Fibroblast of skin of abdomen (primary cell): ENCODE measurements at places on chromosomes 13 and 19.

- DNase-seq: no peak
Measured at GRCh38 chr13:69601661-69602060, 506.0 kb upstream of the ATXN8OS start.

GRCh38 chr19:47790398-47790814, 11.9 kb downstream of the SELENOW start:
- DNase-seq: peak; percentile 63

DNA sequence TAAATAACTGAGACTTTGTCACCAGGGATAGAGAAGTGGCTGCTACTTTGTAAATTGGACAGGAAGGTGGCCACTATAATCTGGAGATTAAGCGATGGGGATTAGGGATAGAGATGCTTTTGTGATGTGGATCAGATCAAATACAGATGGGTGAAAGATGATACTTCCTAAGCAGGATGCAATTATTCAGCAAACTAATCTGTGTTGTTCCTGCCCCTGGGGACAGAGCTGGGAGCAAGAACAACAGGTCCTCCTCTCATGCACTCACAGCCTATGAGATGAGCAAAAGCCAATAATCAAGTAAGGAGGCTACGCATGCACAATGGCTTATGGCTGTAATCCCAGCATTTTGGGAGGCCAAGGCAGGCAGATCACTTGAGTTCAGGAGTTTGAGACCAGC, 4.6 kb downstream of the RGL3 start:
- DNase-seq: no peak

GRCh38 chr19:29318581-29318980, 105.6 kb upstream of the UQCRFS1 start:
- DNase-seq: no peak

DNA sequence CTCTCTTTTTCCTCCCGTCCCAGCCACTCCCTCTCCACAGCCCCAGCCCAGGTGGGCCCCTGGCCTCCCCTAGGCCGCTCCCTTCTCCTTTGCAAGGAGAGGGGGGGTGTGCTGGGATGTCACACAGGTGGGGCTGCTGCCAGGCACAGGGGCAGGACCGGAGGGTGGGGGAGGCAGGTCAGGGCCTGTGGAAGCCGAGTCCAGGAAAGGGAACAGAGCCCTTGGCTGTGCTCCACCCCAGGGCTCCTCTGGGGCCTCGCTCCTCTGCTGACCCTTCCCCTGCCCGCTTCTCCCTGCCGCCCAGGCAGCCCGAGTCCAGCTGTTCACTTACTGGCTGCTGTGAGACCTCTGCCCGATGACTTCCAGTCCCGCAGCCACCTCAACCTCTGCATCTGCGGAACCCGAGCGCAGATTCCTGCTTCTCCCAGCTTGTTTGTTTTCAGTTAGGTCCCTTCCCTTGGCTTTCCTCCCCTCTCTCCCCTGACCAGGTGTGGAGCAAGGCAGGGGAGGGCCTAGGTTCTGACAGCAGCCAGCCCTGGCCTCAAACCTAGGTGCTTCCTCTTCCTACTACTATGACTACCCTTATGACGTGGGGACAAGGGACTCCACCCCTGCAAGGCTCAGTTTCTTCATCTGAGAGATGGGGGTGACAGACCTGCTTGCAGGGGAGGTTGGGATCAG, 850 bp upstream of the KLK11 start:
- DNase-seq: no peak

DNA sequence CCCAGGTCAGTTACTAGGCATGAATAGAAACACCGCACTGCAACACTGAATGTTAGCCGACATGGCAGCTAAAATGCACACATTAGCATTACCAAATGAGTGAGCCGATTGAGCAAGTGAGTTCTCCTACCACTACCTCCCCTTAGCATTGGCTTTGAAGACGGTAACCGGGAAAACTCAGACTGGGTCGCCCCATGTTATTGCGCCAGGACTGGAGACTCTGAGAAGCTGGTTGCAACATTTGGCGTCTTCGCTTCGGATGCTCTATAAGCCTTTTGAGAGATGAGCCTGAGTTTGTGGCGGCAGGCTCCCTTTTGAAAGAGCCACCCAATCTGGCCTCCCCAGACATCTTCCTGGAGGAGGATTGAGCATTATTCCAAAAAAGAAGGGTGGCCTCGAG, 68.5 kb upstream of the POMP start:
- DNase-seq: no peak

- no peak for DNase-seq
Measured at GRCh38 chr19:43895727-43896308, 39.3 kb downstream of the ZNF45 start.

GRCh38 chr13:79435561-79435990, 29.5 kb upstream of the RBM26 start:
- DNase-seq: peak; percentile 63

GRCh38 chr13:30567072-30567471, 50.6 kb upstream of the USPL1 start:
- no peak for DNase-seq
